ENCODE measurements at places on chromosomes 3 and 15. TPM values are rescaled to one million over a fixed set of nuclear protein-coding genes. Genes with fewer than 3 reads are reported as not detected.

DNA sequence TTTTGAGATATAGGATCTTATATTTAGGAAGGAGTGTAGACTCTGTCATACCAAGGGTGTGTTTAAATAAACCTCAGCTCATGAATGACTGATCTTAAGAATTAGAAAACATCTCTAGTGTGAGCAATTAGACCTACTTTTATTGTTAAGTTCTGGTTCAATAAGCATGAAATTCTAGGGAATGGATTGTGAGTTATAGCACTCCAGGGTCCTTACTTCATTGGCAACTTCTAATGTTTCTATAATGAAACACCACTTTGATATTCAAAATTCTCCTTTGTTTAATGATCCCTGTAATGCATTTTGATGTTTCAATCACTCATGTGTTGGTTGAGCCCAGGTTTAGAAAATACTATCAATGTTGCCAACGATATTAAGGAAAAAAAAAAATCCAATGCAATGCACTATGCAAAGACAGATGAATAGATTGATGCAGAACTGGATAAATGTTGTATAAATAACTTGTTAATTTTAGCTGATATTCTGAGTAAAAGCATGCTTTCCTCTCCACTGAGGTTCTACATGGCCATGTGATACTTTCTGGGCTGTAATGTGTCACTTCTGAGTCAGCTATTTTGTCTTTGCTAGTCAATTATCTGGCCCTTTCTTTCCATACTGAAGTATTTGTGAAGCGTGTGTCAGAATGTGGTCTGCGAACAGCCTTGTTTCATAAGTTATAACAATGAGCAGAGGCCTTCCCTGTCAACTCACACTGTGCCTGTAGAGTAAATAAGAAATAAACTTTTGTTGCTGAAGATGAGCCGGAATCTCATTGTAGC is 1035.9 kb downstream of the PLOD2 start:
- no peak for DNase-seq

DNA sequence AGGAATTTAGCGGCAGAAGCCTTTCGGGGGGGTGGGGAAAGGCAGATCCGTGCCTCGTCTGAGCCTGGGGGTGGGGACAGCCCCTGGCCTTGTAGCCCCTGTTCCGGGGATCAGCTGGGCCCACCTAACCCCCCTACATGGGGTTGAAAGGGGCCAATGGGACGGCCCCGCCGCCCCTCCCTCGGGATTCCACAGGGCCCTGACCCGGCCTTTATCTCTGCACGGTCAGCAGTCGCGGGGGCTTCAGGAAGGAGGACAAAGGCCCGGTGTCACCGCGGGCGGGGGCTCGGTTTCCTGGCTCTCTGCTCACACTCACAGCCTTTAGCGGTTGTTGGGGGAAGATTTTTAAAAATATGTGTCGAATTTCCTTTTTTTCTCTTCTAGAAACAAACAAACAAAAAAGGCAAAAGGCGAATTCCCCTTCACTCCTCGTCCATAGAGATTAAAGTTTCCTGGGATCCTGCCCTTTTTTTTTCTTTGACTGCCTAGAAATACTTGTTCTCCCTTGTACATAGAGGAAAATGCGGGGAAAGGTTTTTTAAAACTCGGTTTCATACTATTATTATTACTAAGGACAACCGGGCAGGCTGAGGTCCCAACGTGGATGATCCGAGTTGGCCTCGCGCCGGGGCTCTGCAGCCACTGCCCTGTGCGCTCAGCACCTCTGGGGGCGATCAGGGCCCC is 7.9 kb downstream of the FOXL2 start:
- no peak for DNase-seq

DNA sequence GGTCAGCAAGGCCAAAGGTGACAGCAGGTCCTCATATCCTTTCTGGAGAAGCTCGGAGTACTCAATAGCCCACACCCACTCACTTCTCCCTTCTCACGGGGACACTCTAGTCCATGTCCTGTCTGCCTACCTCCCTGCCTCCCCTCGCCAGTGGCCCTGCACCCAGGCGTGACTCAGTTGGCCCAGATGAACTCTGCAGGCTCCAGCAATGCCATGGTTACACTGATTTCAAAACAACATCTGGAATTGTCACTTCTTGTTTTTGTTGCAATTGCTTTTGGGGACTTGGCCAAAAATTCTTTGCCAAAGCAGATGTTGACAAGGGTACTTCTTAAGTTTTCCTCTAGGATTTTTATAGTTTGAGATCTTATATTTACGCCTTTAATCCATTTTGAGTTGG is 13.0 kb downstream of the IL16 start:
- no peak for DNase-seq

- peak; percentile 52 for DNase-seq
These were observed 130.1 kb upstream of the PRICKLE2 start for GRCh38 chr3:64355401-64355807.

DNA sequence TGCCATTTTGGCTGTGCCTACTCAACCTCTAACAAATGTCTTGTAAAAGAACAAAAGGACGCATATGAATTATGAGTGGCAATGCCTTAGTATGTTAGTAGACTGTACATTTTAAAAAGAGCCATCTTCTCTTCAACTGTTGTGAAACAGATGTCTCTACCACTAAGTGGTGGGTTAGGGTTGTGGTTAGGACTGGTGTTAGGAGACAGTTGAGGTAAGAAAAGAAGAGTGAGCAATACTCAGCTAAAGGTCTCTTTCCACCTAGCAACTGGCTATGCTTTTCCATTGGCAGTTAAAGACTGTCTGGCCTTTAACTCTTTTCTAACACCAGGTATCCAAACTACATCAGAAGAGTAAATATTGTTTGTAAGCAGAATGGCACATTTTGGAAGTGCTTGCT is 221.7 kb upstream of the TBC1D5 start:
- DNase-seq = no peak

- peak; percentile 86 for DNase-seq
These were observed 58.2 kb downstream of the PHLDB2 start for GRCh38 chr3:111917300-111917699.

DNA sequence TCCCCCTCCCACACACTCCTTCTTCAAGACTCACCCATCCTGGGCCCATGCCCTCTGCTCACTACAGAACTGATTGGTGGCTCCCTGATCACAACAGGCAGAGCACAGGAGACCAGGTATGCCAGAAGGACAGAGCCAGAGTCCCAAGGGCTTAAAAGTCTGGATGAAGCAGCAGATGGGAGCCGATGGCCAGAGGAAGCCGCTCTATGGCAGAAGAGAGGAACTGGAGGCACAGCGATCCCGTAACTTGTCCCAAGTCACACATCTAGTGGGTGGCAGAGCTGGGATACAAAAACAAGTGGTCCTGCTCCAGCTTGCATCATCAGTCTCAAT is 20.7 kb downstream of the ITGA11 start:
- DNase-seq = no peak

- peak; percentile 41 for DNase-seq
These were observed 347.0 kb downstream of the PTPRG start for GRCh38 chr3:61908382-61908781.

DNA sequence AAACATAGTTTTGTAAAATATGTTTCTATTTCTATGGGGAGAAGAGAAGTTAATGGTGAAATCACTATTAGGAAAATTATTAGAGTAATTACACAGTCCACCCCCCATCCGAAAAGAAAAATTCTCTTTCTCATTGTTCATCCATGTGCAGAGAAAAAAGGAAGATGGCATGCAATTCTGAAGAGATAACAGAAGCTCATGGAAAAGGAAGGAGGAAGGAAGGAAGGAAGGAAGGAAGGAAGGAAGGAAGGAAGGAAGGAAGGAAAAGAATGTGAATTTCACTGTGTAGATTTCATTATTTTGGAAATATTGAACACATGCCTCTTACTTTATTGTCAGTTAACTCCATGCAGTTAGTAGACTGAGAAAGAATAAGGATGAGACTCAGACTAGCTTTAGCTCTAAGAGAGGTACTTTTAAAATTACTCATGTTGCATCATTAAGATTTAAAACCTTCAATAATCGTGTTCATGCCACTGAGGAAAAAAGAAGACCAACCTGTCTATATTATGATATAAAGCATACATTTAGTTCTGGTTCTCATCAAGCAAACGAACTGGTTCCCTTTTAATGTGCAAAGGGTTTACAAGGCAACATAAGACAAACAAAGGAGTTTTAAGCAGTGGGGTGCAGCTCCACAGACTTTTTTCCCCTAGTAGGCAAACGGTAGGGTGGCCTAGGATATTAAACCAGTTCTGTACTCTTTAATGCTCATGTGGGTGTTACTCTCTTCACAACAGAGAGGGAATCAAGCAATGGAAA is 379.6 kb downstream of the FOXP1 start:
- no peak for DNase-seq

DNA sequence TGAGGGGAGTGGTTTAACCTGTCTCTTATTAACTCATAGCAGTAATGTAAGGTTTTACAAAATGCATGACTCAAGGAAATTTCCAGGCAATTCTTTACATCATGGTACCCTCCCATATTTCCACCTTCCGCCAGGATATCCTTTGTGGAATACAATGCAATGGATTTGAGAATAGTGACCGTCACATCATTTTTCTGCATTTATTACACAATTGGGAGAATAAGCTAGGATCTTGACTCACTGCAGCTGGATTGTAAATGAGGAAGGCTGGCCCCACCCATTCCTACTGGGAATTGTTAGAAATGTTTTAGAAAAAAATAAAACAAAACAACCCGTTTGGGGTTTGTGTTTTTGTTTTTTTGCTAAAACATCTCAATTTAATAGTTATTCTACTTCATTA is 97.4 kb downstream of the IMPG2 start:
- DNase-seq = no peak

GRCh38 chr3:184637705-184638104 is 74.2 kb downstream of the MAGEF1 start:
- no peak for DNase-seq

GRCh38 chr3:100057716-100058575 is 56.4 kb downstream of the FILIP1L start:
- peak; percentile 46 for DNase-seq

DNA sequence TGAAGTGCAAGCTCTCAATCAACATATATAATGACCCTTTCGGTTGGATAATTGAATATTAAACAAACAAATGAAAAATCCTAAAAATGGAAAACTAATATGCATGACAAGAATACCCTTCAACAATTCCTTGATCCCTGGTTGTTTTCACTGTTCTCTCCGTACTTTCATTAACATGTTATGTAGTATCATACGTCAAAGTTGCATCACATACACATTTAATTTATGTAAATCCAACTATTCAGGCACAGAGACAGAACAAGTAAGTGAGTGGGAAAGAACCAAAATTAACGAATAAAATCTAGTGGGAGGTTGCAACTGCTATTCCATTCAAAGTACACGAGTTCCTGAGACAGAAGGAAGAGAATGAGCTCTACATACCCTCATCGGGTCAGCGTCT is 176.0 kb downstream of the SUCLG2 start:
- DNase-seq = no peak

DNA sequence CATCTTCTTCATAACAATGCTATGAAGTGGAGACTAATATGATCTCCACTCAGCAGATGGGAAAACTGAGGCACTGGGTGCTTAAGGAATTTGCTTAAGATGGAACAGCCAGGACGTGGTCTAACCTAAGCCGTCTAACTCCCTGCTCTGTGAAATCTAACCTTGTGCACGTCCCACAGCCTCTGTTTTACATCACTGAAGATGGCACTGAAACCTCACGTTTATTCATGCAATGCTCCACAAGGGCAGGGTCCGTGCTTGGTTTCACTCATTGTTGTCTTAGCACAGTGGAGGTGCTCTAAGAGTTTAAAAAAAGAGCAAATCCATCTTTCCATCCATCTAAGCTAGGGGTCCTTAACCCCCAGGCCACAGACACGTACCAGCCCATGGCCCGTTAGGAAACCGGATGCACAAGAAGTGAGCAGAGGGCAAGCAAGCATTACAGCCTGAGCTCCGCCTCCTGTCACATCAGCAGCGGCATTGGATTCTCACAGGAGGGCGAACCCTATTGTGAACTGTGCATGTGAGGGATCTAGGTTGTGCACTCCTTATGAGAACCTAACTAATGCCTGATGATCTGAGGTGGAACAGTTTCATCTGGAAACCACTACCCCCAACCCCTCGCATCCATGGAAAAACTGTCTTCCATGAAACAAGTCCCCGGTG is 118.0 kb downstream of the FOXP1 start:
- no peak for DNase-seq

DNA sequence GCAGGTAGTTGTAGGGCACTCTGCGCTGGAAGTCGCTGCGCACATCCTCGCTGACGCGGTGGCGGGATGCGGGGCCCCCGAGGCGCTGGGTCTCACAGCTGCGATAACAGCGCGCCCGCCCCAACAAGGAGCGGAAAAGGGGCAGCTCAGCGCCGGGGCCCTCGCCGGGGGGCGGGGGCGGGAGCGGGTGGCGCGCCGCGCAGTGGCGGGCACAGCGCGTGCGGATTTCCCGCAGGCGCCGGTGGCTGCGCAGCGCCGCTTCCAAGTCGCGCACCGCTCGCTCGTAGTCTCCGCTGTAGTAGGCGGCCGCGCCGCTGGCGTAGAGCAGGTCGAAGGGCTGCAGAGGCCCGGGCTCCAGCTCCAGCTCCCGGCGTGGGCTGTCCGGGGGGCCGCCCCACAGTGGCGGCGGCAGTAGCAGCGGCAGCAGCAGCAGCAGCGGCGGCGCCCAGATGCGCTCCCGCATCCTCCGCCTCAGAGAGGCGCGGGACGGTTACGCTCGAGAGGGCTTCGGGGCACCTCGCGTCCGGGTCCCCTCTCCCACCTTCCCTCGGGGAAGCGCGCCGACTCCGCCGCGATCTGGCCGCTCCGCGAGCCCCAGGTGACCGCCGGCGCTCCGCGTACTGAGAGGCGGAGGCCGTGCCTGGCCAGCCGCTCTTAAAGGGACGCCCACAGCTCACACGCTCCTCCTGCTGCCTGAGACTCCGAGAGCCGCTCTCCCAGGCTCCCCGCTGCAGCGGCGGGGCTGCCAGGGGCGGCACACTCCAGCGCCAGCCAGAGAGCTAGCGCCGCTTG is at the start of gene P3H2:
Gene P3H2 (minus strand): TSS at position 629 of the 792 bp plus-strand sequence. CDS start 166 bp downstream, at position 463.
- peak; percentile 95 for DNase-seq

GRCh38 chr3:72907731-72908620 is 20.1 kb downstream of the GXYLT2 start:
- peak; percentile 18 for DNase-seq

- no peak for DNase-seq
These were observed 5.0 kb upstream of the EPHB1 start for GRCh38 chr3:134790065-134790464.

GRCh38 chr3:103308921-103309320 is 874.1 kb downstream of the ZPLD1 start:
- peak; percentile 9 for DNase-seq

DNA sequence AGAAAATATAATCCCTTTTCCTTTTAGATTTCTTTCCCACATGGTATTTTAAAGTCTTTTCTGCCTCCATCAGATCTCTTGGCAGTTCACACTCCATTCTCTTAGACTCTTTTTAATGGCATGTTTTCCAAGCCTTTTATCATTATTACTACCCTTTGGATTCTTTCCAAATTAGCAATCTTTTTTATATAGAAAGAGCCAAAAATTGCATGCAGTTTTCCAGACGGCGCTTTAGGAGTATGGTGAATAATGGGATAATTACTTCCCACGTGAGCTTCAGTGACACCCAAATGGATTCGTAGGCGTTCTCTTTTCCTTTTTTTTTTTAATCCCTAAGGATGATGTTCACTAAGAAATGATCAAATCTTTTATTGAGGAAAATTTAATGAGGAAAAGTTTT is 354.8 kb upstream of the DNAJC19 start:
- DNase-seq = no peak

The PEX5L gene
- 0.12 TPM for total RNA-seq

The GPR149 gene
- not detected for total RNA-seq

The CCDC71 gene
- 19.6 TPM for total RNA-seq

The TRIM42 gene
- not detected for total RNA-seq

The CALML4 gene
- 1.5 TPM for total RNA-seq

The SERINC4 gene
- total RNA-seq = not detected

The ZNF660 gene
- total RNA-seq = 0.64 TPM

The CCDC9B gene
- 9.4 TPM for total RNA-seq

The SKOR1 gene
- 0.12 TPM for total RNA-seq

The GOLGA8R gene
- total RNA-seq = 0.86 TPM

The CPA3 gene
- 0.30 TPM for total RNA-seq

The PCSK6 gene
- not detected for total RNA-seq

The PP2D1 gene
- not detected for total RNA-seq

The CCDC33 gene
- total RNA-seq = 0.22 TPM

All from M059J (cell line).